Fibroblast of lung (primary cell): ENCODE measurements at places on chromosomes 7 and 10. TPM values are rescaled to one million over a fixed set of nuclear protein-coding genes. Genes with fewer than 3 reads are reported as not detected.

RBP3 gene
- polyA plus RNA-seq = not detected in 2 replicates

SRI gene
- 194 and 204 TPM in 2 replicates for polyA plus RNA-seq

TMEM270 gene
- not detected in 2 replicates for polyA plus RNA-seq

HEPACAM2 gene
- 0.02 TPM in 1 of 2 replicates, not detected in the other for polyA plus RNA-seq

CDK6 gene
- 13.4 and 19.2 TPM in 2 replicates for polyA plus RNA-seq

RGR gene
- polyA plus RNA-seq = not detected in 2 replicates

CH25H gene
- polyA plus RNA-seq = 0.42 and 1.7 TPM in 2 replicates

PIP gene
- polyA plus RNA-seq = not detected in 2 replicates

ENKUR gene
- 0.06 TPM in 1 of 2 replicates, not detected in the other for polyA plus RNA-seq

PDZD7 gene
- polyA plus RNA-seq = 0.42 and 0.50 TPM in 2 replicates

TMEM178B gene
- 0.02 and 0.14 TPM in 2 replicates for polyA plus RNA-seq

KLLN gene
- polyA plus RNA-seq = 0.49 and 0.54 TPM in 2 replicates

GLI3 gene
- polyA plus RNA-seq = 6.5 and 7.3 TPM in 2 replicates

MSMB gene
- not detected in 2 replicates for polyA plus RNA-seq

- no peak for DNase-seq
Measured at GRCh38 chr7:121609208-121609607, 213.1 kb upstream of the FAM3C start.

- DNase-seq = no peak
Measured at GRCh38 chr10:31624611-31625010, 304.0 kb downstream of the ARHGAP12 start.

GRCh38 chr10:4763960-4764428 is 62.0 kb upstream of the AKR1E2 start:
- peak; percentile 84 for DNase-seq

- peak; percentile 0 for DNase-seq
Measured at GRCh38 chr10:107280293-107280692, 115.8 kb upstream of the SORCS1 start.

GRCh38 chr10:122078965-122079795 is 90.2 kb downstream of the TACC2 start:
- DNase-seq = peak; percentile 62

GRCh38 chr10:14507176-14507575 is 176.5 kb upstream of the FRMD4A start:
- no peak for DNase-seq

GRCh38 chr10:102436312-102436711 is 3.9 kb upstream of the CUEDC2 start:
- no peak for DNase-seq

DNA sequence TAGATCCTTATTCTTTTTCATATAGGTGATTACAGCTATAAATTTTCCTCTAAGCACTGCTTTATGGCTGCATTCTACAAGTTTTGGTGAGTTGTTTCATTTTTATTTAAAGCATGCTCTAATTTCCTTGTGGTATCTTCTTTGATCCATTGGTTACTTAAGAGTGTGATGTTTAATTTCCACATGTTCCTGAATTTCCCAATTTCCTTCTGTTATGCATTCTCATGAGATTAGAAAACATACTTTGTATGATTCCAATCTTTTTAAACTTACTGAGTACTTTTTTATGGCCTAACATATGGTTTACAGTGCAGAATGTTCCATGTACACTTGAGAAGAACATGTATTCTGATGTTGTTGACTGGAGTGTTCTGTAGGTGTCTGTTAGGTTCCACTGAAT is 53.4 kb downstream of the MYL10 start:
- peak; percentile 11 for DNase-seq

DNA sequence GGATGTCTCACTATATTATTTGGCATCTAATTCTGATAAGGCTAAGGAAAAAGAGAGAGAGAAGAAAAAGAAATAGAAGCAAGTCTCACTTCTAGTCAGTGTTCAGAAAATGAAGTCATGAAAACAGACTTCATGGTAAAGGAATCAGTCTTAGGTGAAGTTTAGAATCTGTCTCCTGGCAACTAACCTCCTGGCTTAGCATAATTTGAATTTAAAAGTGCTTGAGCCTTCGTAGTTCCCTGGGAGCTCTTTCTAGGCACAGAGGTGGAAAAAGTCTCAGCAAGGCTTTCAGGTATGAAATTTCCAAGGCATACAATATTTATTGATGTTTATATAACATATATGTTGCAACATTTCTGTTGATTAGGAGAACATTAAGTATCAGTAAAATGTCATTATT is 10.4 kb downstream of the CHRM2 start:
- no peak for DNase-seq

DNA sequence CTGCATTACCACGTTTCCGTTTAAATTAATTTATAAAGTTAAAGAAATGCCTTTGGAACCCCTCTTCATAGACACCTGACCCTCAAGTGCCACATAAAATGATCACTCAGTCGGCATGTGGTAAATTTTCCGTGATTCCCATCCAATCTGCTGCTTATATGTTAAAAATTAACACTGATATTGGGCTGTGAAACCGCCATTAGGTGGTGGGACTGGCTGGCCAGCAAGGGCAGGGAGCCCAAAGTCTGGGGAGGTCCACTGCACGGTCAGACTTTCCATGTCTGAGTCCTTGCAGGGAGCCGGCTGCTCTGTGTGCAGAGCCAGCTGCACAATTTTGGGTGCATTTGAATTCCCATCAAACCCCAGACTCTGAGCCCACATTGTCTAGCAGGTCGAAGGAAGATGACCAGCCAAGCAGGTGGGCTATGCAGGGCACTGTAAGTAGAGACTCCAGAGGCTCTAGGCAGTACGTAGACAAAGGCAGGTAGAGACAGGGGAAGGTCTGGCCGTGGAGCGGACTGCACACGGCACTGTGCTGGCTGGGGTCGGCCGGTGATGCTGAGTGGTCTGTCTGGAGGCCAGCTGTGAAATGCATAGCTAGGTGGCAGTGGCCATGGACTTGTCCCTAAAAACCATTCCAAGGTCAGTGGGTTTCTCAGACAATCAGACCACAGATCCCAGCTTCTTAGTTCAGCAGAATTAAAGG is 122.9 kb downstream of the SH3PXD2A start:
- DNase-seq = no peak

DNA sequence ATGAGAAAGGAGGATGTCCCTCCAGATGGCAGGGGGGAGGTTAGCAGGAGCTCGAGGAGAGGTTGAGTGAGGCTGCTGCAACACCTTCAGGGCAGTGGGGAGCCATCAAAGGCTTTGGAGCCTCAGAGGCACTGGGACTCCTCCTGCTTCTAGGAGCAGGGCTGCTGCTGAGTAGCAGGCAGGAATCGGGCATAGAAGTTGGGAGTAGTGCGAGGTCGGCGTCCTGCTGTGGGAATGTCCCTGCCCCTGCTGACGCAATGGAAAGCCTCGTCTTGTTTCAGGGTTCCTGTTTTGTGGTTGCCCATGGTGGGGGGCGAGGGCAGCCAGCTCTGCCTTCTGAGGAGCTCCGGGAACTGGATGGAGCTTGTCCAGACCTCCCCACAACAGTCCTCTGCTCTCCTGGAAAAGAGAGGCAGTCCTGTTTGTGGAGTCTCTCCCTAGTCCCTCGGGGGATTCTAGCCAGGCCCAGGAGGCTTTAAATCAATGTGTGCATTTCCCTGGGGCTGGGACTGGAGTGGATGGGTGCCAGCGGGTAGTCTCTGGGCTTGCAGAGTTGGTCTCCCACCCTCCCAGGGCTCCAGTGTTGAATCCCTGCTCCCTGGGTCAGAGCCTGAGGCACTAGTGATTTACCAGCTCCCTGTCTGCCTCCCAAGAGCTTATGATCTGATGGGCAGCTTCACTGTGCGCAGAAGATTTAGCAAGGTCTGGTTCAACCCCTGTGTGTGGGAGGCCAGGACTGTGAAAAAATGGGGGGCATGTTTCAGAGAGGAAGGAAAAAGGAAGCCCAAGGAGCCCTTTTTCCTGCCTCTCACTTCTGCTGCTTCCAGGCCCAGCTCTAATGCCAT is 98.7 kb upstream of the PPIF start:
- DNase-seq = peak; percentile 65

- DNase-seq = peak; percentile 15
Measured at GRCh38 chr7:28920424-28920823, 37.7 kb downstream of the TRIL start.

- DNase-seq = peak; percentile 13
Measured at GRCh38 chr10:32332299-32332750, 14.6 kb downstream of the EPC1 start.

- no peak for DNase-seq
Measured at GRCh38 chr10:69659241-69660038, 29.4 kb downstream of the FAM241B start.

- no peak for DNase-seq
Measured at GRCh38 chr10:64558094-64558835, 1037.1 kb downstream of the REEP3 start.

- peak; percentile 83 for DNase-seq
Measured at GRCh38 chr7:80330434-80330833, 181.4 kb downstream of the GNAT3 start.

- DNase-seq = no peak
Measured at GRCh38 chr7:27164045-27164366, 1.3 kb downstream of the HOXA9 start.

DNA sequence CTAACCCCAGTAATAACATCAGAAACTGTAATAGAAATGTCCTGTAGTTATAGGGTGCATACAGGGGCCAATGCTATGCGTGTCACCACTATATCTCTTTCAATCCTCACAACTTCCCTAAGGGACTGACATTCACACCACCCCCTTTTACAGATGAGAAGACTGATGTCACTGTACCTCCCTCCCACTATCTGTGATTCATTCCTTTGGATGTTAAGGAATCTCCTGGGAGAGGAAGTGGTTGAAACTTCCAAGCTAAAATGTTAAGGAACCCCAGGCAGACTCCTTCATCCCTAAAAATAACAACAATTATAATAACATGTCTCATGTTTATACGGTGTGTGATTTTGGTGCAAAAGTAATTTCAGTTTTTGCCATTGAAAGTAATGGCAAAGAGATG is 5.4 kb downstream of the COL13A1 start:
- DNase-seq = peak; percentile 92

GRCh38 chr10:110486680-110487410 is 10.9 kb upstream of the DUSP5 start:
- DNase-seq = no peak

DNA sequence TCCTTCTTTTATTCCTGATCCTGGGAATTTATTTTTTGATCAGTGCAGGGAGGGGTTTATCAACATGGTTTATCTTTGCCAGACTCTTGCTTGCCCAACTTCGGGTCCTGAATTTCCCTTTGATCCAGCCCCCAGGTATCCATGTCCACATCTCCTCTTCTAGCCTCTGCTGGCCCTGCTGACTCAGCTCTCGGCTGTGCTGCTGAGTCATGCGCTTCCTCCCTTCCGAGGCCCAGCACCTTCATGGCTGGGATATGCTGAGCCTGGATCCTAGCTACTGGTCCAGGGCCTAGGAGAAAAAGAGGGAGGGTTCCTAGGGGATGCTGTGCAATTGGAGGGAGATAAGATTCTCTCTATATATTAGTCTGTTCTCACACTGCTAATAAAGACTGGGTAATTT is 380.7 kb upstream of the SHH start:
- peak; percentile 9 for DNase-seq

DNA sequence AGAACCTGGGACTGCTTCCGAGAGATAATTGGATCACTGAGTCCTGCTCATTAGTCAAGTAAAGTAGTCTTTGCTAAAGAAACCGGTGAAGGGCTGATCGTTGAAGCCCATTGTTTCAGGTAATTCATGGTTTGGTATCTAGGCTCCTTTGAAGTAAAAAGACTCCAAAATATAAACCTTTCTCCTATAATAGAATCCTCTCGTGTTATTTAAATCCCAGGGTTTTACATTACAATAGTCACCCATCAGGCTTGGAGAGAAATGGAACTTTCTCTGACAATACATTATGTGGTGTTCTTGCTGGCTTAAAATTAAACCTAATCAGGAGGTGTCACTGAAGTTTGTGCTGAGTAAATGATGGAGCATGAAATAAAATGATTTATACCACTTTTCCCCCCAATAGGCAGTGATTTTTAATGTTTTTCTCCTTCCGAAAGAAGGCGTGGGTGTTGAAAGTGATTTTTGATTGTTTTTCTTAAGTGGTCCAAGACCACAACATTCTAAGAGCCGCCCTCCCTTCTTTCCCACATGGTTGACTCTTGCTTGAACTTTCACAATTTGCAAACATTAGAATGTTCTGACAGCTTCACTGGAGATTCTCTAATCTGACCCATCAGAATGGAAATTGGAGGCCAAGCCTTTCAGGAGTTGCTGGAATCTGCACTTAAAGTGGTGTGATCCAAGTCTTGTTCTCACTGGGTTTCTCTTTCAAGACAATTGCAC is 44.2 kb downstream of the LRMDA start:
- peak; percentile 97 for DNase-seq

DNA sequence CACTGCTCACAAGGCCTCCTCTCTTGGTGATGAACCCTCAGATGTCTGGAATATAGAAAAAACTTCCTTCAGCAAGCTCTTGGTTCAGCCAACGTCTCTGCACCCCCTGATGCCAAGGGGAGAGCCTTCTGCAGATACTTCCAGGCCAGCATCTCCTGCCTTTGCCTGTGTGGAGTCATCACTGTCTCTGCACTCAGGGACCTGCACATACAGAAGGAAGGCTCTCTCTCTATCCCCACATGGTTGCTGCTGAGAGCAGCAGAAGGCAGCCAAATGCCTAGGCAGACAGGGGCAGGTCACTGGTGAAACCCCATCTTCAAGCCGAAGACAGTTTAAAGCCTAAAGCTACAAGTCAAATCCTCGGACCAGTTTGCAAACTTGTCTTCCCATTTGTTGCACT is 137.6 kb downstream of the WDR11 start:
- DNase-seq = no peak

GRCh38 chr10:119691726-119692125 is 34.1 kb upstream of the INPP5F start:
- DNase-seq = no peak

- no peak for DNase-seq
Measured at GRCh38 chr10:73509695-73510094, 13.9 kb upstream of the PPP3CB start.

- DNase-seq = no peak
Measured at GRCh38 chr10:6532321-6532720, 47.8 kb downstream of the PRKCQ start.

DNA sequence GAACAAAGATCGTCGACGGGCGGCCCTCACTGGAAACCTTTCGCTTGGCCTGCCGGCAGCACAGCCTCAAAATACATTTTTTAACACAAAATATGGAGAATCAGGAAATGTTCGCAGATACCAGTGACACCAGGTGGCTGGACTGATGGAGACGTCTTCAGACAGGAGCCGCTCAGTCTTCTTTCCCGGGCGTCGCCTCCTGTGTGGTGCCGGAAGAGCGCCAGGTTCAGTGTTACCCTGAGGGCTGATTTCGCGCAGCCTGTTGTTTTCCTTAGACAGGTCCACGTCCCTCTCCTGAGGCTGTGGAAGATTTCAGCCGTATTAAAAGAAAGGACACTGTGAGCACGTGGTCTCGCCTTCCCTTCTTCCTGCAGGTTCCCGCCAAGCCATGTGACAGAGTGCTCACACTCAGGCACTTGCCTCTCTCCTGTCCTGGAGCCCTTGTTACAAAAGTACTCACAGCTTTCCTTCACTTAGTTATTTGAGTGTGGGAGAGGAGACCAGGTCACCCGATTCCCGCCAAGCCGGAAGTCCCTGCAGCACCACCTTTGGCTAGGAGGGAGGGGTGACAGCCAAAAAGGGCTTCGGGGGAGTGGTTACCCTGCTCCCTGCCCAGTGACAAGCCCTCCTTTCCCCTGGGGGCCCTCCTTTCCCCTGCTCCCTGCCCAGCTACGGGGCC is 21.7 kb upstream of the PWWP2B start:
- DNase-seq = no peak
